Tibial nerve (tissue), 4 donors: ENCODE measurements at places on chromosomes 4 and X. TPM values are rescaled to one million over a fixed set of nuclear protein-coding genes. Genes with fewer than 3 reads are reported as not detected.

Gene IL21
- not detected for total RNA-seq

Gene DGAT2L6
- total RNA-seq: not detected

Gene STK26
- 3.9 TPM for total RNA-seq

Gene PABPC1L2A
- total RNA-seq: not detected

DNA sequence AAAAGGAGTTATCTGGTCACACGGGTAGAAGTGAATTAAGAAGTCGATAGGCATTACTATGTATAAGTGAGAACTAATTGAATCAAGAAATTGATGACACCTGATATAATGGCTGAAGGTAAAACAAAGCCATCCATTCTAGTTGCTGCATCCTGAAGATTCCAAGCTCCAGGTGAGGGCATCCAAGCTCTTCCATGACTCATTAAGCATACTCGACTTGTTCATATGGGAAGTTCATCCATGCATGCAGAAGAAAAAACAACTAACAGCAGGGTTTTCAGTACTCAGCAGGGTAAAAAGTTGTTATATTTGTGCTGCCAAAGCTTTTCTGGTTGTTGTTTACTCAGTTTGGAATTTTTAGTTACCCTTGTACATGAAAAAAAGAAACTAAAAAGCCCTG is 508.0 kb upstream of the CXorf51A start:
- DNase-seq: no peak

DNA sequence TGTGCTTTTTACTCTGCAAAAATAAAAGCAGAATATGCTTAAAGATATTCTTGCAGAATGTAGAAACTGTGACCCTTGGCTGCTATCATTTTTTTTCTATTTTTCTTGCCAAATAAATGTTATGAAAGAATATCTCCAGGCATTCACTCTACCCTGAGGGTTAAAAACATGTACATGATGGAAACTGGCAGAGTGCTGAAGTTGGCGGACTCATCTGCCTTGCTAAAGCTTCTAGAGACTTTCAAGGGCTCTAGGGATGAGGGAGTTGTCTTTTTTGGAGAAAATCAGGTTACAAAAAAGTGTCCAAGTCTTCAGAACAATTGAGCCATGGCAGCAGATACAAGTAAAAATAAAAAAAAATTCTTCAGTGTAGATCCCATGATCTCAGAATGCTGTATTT is 40.5 kb upstream of the NRK start:
- DNase-seq: no peak

DNA sequence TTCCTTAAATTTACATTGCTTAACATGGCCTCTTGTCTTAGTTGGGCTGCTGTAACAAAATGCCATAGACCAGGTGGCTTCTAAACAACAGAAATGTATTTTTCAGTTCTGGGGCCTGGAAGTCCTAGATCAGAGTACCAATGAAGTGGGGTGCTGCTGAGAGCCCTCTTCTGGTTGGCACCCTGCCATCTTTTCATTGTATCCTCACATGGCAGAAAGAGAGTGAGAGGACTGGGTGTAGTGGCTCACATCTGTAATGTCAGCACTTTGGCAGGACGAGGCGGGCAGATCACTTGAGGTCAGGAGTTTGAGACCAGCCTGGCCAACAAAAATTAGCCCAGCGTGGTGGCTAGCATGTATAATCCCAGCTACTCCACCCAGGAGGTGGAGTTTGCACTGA is 12.0 kb upstream of the KLB start:
- no peak for DNase-seq
